ENCODE measurements at places on chromosomes 16 and 17.

DNA sequence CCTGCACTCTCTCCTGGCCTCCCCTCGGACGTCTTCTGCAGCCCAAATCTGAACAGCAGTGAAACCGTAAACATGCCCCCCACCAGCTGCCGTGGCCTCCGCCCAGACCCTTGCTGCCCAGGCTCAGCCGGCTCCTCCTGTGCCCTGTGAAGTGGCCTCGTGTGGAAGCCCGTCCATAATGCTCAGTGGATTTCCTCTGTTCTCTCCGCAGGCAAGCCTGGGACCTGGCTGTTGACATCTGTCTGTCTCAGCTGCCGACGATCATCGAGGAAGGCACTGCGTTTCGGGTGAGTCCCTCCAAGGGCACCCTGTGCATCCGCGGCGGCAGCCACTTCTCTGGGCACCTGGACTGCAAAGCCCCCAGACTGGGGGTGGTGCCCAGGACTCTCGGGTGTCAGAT, 153.9 kb upstream of the CHMP6 start:
- DNase-seq: no peak

DNA sequence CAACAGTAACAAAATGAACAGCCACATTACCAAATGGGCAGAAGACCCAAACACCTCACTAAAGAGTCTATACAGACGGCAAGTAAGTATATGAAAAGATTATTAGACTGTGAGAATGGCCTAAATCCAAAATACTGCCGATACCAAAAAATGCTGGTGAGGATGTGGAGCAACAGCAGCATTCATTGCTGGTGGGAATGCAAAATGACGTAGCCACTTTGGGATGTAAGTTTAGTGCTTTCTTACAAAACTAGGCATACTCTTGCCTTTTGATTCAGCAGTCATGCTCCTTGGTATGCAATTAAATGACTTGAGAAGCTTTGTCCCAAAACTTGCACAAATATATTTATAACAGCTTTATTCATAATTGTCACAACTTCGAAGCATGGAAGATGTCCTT, 43.8 kb downstream of the RABEP1 start:
- DNase-seq: no peak

- no peak for DNase-seq
These were observed 26.5 kb upstream of the STH start for GRCh38 chr17:45972531-45972930.

- no peak for DNase-seq
These were observed 5.3 kb upstream of the IRX3 start for GRCh38 chr16:54291656-54292487.

GRCh38 chr17:42685831-42686230, 3.5 kb downstream of the CNTNAP1 start:
- no peak for DNase-seq

DNA sequence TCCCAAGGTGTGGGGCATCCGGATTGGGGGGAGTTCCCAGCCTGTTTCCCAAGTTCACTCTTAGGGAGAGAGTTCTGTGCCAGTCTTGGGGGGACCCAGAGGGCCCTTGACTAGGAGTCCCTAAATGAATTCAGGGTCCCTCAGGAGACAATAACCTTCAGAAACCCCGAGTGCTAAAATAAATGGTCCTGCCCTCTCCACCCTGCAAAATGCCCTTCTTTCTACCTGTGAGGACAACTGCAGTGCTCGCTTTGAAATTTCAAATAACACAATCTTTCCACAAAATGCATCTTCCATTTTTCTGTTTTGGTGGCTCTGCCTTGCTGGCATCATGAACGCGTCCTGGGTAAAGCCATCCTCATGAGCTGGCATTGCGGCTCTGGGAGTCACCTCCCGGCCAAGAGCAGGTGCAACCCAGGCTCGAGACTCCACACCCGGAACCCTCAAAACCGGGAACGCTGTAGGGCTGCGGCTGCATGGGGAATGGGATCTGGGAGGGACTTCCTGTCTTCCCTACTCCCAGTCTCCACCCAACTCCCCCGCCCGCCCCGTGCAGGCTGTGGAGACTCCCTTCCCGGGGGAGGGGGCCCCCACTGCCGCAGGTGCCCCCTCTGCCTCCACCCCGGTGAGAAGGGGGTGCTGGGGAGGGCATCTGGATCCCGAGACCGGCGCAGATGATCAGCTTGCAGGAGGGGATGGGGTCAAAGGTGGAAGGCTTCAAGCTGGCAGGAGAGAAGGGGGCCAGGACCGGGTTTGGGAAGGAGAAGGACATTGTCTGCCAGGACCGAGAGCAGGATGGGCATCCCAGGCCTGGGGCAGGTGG, at the start of gene ZNF205:
Gene ZNF205 (plus strand): TSS at position 529 of the 823 bp plus-strand sequence. CDS start 845 bp downstream, outside the sequence.
- DNase-seq: no peak

GRCh38 chr17:45146890-45147580, 1.2 kb upstream of the HEXIM1 start:
- DNase-seq: peak; percentile 70

- no peak for DNase-seq
These were observed 131.0 kb upstream of the CIBAR2 start for GRCh38 chr16:85243308-85243707.

GRCh38 chr17:78766743-78767294, 15.3 kb downstream of the CYTH1 start:
- no peak for DNase-seq

- DNase-seq: no peak
These were observed 39.9 kb downstream of the CENPV start for GRCh38 chr17:16313139-16314090.

- DNase-seq: no peak
These were observed 54.8 kb downstream of the KANSL1 start for GRCh38 chr17:46138473-46138872.

DNA sequence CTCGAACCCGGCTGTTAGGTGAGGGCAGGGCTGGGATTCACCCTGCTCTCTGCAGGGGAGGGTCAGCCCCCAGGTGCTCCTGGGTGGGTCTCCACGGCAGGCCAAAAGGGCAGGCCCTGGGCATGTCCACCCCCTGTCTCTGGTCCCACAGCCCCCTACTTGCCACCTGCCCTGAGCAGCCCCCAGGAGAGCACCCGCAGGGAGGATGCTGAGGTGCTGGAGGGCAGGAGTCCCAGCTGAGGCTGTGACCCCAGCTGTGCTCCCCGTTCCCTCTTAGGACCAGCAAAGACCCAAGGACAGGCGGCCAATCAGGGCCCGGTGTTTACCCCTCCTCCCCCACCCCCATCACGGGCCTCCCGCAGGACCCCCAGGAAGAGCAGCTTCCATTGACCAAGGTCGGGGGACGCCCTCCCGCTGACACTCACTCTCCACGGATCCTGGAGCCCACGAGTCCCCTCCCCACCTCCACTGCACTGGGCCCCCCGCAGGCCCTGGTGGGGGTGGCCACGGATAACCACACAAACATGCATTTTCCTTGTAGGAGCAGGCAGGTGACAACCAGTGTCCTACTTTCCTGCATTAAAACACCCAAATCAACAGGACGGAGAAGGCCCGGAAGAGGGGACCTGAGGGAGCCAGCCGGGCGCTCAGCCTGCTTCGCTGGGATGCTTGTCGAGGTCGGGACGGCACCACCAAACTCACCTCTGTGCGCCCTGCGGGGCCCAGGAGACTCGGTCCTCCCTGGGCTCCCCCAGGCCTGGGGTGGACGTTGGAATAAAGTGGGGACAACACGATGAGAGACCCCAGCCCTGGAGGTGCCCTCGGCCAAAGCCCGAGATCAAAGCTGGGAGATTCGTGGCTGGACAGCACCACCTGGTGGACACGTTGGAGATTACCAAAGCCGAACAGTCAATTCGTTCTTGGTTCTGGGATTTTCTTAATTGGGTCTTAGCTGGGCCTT, 22.5 kb upstream of the ENPP7 start:
- no peak for DNase-seq

DNA sequence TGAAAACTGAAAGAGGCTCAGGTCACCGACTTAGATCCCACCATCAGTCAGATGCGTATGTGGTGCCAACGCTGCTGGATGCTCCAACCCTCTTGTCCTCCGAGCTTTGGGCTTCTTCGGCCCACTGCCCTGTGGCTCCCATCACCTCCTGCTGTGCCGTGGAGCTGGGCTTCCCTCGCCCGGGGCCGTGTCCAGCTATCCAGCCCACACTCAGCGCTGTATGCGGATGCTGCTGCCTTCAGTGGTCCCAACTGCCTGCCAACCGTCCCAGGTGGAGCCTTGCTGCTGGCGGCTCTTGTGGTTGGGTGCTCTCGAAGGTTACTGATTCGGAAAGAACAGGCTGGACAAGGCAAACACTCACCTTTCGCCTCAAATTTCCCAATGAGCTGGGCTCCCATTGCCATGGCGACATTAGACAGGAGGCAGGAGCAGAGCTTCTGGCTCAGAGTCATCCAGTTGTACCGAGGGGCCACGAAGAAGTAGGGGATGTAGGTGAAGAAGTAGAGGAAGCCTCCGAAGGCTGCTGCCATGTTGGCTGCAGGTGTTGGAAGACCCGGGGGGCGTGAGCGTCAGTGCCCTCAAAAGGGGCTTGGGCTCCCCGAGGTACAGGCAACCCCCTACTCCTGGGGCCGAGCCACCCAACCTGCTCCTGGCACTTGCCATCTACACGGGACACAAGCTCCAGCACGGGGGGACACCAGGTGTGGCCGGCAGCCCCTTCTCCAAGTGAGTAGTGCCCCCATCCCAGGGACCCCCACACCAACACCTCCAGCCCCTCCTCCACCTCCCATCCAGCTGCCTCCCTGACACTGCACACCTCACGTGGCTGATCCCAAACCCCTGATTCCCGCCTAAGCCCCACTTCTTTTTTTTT, 32.2 kb downstream of the ABCA3 start:
- no peak for DNase-seq

- DNase-seq: no peak
These were observed 356.3 kb upstream of the SOX9 start for GRCh38 chr17:71764505-71764904.

DNA sequence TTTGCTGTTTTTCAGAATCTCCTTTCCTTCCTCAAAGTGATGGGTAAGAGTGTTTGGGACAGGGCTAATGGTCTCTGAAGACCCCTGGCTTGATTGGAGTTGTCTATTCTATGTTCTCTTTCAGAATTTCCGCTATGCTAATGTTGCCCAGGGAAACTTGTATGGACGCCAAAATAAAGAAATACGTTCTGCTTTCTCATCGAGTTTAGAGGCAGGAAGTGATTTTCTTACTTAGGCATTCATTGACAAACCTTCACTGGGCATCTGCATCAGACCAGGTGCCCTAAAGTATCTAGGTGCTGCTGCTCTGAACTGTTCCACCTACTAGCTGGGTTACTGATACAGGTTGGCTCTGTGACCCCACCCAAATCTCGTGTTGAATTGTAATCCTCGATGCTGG, 787.9 kb upstream of the EEF2KMT start:
- DNase-seq: no peak

DNA sequence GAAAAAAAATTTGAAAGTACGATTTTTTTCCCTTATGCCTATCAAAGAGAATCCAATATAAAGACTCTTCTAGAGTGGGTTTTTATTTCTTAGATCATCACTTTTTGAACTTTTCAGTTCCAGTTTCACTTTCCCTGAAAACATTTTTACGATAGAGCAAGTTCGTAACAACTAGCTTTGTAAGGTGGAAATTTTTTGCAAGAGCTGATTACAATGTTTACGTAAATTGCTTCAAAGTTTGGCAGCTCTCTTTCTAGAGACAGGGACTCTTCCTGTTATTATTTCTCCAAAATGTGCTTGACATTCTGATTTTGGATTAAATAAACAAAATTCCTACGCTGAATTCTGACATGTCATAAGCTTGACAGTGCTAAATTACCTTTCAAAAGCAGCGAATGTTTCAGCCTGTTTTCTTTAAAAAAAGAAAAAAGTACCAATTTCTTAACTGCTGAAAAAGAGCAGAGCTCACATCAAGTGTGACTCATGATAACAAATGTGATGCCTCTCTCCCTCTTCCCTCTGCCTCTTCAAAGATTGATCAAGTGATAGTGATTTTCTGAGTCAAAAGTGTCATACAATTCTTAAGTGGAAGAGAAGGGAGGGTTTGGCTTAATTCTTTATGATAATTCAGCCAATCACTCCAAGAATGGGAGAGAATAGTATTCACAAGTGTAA, 175.2 kb downstream of the KCNJ2 start:
- DNase-seq: no peak

DNA sequence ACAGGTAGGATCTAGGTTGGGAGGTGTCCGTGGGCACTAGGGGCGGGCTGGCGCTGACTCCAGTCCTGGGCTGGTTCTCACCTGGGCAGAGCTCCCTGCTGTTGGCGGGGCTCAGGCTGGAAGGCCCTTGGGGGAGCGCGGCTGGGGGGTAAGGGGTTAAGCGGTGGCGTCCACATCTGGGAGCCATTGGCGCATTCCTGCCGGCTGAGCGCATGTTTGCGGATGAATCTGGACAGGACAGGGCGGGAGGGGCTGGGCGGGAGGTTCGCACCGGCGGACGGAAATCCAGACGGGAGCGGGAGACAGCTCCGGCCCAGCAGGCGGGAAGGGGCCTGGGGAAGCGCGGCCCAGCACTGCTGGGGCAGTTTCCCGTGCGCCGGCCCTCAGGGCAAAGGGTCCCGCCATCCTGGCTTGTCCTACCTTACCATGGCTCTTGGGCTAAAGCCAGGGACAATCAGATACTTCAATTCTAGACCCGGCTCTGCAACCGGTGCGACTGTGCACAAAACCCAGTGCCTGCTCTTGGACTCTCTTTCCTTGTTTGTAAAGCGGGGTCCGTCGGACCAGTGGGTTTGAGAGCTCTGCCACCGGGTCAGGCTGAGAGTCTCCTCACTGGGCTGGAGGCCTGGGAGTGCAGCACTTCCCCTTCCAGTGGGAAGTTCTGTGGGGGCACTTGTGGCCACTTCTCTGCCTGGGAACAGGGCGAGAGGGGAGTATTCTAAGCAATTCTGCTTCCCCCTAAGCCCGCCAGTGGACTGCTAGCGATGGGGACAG, 7.8 kb downstream of the RARA start:
- no peak for DNase-seq

GRCh38 chr17:79168486-79169055, 93.9 kb downstream of the ENGASE start:
- DNase-seq: no peak

GRCh38 chr16:769184-769784, 8.8 kb downstream of the MSLN start:
- DNase-seq: no peak

DNA sequence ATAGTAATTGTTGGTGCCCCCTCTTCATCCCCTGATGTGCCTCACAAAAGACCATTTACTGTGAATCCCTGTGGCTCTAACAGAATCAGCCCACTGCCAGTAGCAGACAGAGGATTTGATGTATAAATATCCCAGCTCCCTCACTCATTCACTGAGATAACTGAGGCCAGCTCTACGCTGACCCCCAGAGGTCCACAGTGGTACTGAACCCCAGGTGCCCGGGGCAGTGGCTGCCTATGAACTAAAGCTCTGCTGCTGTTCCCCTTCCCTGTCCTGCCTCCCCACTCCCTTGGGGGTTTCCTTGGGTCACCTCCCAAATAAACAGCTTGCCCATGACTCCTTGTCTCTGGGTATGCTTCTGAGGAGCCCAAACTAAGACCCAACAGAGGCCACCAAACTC, 295.8 kb downstream of the FOXL1 start:
- DNase-seq: no peak

DNA sequence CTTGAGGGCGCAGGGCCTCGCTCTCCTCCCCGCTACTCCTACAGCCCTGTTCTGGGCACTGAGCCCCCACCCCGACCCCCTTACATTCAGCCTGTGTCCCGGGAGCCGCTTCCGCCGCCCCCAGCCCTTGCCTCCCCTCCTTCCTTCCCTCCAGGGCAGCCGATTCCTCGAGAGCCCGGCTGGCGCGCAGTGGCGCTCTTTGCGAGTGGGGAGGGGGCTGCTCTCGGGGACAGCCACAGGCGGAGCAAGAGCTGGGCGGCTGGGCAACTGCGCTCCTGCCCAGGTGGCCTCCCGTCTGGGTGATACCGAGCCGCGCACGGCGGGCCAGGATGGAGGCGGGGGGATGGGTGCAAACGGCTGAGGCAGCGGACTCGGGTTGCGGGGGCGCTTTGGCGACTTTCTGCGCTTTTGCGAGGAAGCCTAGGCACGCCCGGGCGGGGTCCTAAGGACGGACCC, 1.2 kb downstream of the MMP15 start:
- DNase-seq: no peak

GRCh38 chr17:14621826-14622614, 321.1 kb downstream of the HS3ST3B1 start:
- no peak for DNase-seq

Measured in NCI-H1436 treated with DMSO at 0.1 percent for 48 hours (cell line).